Muscle of leg (tissue), 16 donors: ENCODE measurements at places on chromosomes 2 and 18. TPM values are rescaled to one million over a fixed set of nuclear protein-coding genes. Genes with fewer than 3 reads are reported as not detected.
A peak's percentile ranks its signal among the peaks of the same experiment; 100 is the strongest.

The IL36A gene
- not detected for total RNA-seq

The MYOM1 gene
- 377 TPM for total RNA-seq

The FRZB gene
- 19.2 TPM for total RNA-seq

The TANC1 gene
- total RNA-seq = 14.3 TPM

The CAPN13 gene
- total RNA-seq = not detected

The LHCGR gene
- total RNA-seq = 0.44 TPM

The SAG gene
- 0.18 TPM for total RNA-seq

The DPY30 gene
- total RNA-seq = 47.5 TPM

The GCKR gene
- not detected for total RNA-seq

DNA sequence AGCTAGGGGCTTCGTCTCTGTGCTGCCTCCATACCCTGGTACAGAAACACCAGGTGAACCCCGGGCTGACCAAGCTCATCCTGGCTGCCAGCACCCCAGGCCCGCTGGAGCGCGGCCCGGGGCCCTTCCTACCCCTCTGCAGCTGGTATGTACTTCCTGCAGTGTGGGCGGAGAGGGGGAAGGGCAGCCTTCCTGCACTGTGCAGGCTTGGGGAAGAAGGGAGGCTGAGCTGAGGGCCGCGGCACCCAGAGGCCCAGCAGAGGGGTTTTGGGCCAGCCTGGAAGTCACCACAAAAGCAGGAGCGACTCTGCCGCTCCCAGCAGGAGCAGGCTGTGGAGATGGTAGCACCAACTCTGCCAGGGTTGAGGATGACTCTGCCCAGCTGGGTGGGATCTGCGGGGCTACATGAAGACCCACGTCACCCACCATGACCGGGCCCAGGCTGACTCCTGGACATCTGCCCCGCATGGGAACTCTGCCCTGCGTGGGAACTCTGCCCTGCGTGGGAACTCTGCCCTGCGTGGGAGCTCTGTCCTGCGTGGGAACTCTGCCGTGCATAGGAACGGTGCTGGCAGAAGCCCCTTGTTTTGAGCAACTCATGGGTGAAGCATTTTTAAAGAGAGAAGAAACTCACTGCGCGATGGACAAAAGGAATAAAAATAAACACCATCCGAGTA, 273.3 kb downstream of the NDUFA10 start:
- peaks cover 45% of the 10 kb centered on the region for H3K4me1 ChIP-seq
- peak; percentile 72 for DNase-seq
- no peak overlapping the region for H3K27ac ChIP-seq
- peaks cover 3% of the 10 kb centered on the region for H3K27me3 ChIP-seq
- no peaks in the 10 kb centered on the region for H3K36me3 ChIP-seq

DNA sequence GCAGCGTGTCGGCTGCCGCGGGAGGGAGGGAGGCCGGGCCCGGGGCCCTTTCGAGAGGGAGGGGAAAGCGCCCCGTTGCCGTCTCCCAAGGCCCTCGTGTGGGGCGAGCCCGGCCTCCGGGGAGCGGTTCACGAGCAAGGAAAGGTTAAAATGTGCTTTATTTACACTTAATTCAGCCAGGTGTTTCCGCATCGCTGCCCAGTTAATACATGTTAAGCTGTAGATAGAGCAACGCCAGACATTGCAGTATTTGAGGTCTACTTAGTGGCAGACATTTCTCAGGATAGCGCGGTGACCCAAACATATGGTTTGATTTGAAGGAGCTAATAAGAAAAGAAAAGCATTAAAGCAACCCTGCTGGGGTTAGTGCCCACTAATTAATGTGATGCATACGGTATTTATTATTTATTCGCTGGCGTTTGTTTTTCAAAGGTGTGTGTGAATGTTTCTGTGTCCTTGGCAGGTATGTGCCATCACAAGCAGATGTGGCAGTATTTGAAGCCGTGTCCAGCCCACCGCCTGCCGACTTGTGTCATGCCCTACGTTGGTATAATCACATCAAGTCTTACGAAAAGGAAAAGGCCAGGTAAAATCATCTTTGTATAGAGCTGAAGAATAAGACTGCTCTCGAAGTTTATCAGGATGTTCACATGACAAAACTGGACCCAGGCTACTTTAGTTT, 571 bp downstream of the EEF1B2 start:
- peaks cover 10% of the 10 kb centered on the region for H3K4me1 ChIP-seq
- H3K36me3 ChIP-seq = peaks cover 28% of the 10 kb centered on the region
- no peaks in the 10 kb centered on the region for H3K27me3 ChIP-seq
- peak overlapping the region; percentile 94 for H3K27ac ChIP-seq

DNA sequence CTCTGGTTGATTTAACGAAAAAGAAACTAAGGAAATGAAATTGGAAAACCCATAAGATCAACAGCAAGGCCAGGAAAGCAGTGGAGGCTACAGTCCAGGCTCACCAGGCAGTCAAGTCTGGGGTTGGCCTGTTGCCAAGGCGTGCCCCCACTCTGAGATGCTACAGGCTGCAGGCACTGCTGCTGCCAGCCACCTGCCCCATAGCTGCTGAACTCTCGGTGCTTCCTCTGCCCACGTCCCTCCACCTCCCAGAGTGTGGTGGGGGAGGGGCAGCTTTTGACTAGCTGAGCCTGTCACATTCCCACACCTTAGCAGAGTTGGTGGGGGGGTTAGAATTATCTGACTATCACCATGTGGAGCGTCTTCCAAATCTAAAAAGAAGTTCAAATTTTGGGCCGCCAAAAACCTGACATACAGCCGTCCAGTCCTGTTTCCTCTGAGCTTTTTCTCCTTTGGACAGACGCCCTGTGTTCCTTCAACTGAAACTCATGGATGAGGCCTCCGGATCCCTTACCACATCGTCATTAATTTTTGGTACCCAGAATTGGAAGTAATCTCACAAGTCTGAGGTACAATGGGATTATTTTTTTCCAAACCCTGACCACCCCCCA, 3.9 kb upstream of the SH3RF3 start:
- H3K4me3 ChIP-seq = no peak overlapping the region
- DNase-seq = peak; percentile 30
- no peaks in the 10 kb centered on the region for H3K36me3 ChIP-seq
- no peak overlapping the region for H3K27ac ChIP-seq

- DNase-seq = peak; percentile 72
- no peaks in the 10 kb centered on the region for H3K27me3 ChIP-seq
- no peaks in the 10 kb centered on the region for H3K36me3 ChIP-seq
- H3K27ac ChIP-seq = peak overlapping the region; percentile 5
- H3K4me1 ChIP-seq = peaks cover 44% of the 10 kb centered on the region
- no peak overlapping the region for H3K4me3 ChIP-seq
These were observed 170.9 kb downstream of the BCL2 start for GRCh38 chr18:63148449-63149301.

- H3K27ac ChIP-seq = no peak overlapping the region
- H3K4me3 ChIP-seq = no peak overlapping the region
- H3K27me3 ChIP-seq = no peaks in the 10 kb centered on the region
- H3K4me1 ChIP-seq = peaks cover 6% of the 10 kb centered on the region
- H3K36me3 ChIP-seq = no peaks in the 10 kb centered on the region
- DNase-seq = peak; percentile 76
These were observed 141.6 kb upstream of the RIOK3 start for GRCh38 chr18:23311351-23312121.

- H3K36me3 ChIP-seq = no peaks in the 10 kb centered on the region
- H3K27ac ChIP-seq = no peak overlapping the region
- no peak for DNase-seq
- H3K27me3 ChIP-seq = no peaks in the 10 kb centered on the region
- H3K4me3 ChIP-seq = no peak overlapping the region
These were observed 83.0 kb upstream of the MBOAT2 start for GRCh38 chr2:9086465-9086864.

GRCh38 chr18:45879681-45880655, 54.5 kb downstream of the SIGLEC15 start:
- DNase-seq = peak; percentile 75
- no peak overlapping the region for H3K27ac ChIP-seq
- peaks cover 34% of the 10 kb centered on the region for H3K36me3 ChIP-seq
- H3K27me3 ChIP-seq = no peaks in the 10 kb centered on the region
- H3K4me3 ChIP-seq = no peak overlapping the region

DNA sequence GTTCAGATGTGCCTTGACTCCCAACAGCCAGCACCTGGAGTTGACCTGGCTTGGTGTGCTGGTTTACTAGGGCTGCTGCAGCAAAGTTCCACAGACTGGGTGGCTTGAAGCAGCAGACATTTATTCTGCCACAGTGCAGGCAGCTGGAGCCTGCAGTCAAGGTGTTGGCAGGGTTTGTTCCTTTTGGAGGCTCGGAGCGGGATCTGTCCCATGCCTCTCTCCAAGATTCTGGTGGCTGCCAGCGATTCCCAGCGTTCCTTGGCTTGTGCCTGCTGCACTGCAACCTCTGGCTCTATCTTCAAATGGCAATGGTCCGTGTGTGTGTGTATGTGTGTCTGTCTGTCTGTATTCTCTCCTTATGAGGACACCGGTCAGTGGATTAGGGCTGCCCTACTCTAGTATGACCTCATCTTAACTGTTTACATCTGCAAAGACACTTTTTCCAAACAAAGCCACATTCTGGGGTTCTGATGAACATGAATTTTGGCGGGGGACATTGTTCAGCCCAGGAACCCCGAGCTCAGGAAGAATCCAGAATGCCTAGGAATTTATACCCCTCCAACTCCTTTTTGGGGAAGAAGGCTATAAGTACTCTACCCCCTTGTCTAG, 44.7 kb upstream of the TMEM131 start:
- H3K4me3 ChIP-seq = no peak overlapping the region
- H3K27me3 ChIP-seq = peaks cover 3% of the 10 kb centered on the region
- DNase-seq = no peak
- no peaks in the 10 kb centered on the region for H3K36me3 ChIP-seq

GRCh38 chr18:79940814-79941472, 10.5 kb downstream of the SLC66A2 start:
- peaks cover 24% of the 10 kb centered on the region for H3K4me1 ChIP-seq
- H3K36me3 ChIP-seq = peaks cover 48% of the 10 kb centered on the region
- no peak overlapping the region for H3K4me3 ChIP-seq
- no peaks in the 10 kb centered on the region for H3K27me3 ChIP-seq
